ENCODE measurements at places on chromosomes 12 and 14.

DNA sequence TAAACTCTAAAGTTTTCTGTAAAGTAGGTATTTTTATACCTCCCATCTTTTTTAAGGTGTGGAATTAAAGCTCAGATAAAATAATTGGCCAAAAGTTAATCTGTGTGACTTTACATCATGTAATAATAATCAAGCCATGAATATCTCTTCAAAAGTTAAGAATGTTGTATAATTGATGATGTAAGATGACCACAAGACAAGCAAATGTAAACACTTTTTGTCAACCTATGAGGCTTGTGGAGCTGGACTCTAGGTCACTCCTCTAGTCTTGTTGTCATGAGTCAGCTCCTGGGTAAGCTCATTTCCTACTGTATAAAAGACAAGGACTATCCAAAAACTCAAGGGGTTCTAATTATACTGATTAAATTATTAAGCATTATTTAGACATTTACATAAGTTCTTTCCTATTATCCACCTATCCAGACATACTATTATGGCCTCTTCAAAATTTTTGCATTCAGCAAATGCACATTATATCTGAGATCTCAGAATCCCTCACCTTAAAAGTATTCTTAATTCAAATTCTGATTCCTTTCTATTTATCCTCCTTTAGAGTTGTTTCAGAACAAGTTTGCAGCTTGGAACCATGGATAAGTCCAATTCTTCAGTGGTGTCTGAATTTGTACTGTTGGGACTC lies at the start of gene OR4K5:
Gene OR4K5, plus strand, starts transcription at position 587 of the 637 bp plus-strand sequence. Its CDS starts 0 bp downstream, at position 587.
- DNase-seq: no peak

- DNase-seq: no peak
Measured at GRCh38 chr12:5548152-5548943, 116.4 kb downstream of the NTF3 start.

GRCh38 chr12:49952391-49953055 lies 2.0 kb downstream of the AQP2 start:
- no peak for DNase-seq

DNA sequence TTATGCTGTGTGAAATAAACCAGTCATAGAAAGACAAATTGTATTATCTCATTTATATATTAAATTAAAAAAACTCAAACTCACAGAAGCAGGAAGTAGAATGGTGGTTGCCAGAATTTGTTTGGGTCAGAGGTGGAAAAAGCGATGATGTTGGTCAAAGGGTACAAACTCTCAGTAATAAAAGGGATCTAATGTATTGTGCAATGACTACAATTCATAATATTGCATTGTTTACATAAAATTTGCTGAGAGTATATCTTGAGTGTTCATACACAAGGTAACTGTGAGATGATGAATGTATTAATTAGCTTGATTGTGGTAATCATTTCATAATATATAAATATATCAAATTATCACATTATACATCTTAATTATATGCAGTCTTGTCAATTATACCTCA lies 56.7 kb downstream of the FOXG1 start:
- no peak for DNase-seq

- DNase-seq: no peak
Measured at GRCh38 chr12:16324772-16325171, 22.7 kb upstream of the MGST1 start.

- no peak for DNase-seq
Measured at GRCh38 chr14:69658664-69659261, 47.4 kb downstream of the SUSD6 start.

GRCh38 chr12:118689793-118690192 lies 291.5 kb upstream of the SRRM4 start:
- DNase-seq: no peak

- DNase-seq: no peak
Measured at GRCh38 chr14:63091394-63091996, 46.2 kb upstream of the KCNH5 start.

DNA sequence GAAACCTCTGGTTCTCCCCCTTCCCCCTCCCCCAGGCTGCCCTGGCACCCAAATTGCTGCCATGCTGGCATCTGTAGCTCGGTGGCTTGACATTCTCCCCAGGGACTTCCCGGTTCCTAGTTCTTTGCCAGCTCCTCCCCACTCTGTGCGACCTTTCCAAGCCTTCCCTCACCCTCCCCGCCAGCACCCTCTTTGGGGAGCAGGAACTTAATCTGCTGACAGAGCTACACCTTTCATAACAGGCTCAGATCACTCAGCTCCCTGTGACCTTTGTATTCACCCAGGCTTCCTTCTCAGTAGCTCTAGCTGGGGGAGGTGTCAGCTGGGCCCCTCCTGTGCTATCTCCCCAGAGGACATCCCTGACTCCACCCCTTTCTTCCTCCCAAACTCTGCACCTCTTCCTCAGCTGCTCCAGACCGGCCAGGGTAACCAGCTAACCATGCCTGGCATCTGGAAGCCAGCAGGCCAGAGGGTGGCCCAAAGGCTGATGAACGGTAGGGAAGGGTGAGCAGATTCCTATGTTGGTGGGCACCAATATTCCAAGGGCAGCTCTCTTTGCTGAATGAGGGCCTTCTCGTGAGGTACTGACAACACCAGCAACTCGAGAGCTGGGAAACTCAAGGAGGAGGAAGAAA lies 1.8 kb upstream of the COX14 start:
- no peak for DNase-seq

GRCh38 chr12:66683073-66683472 lies 4.2 kb upstream of the GRIP1 start:
- no peak for DNase-seq

GRCh38 chr12:9634177-9634803 lies 26.6 kb upstream of the KLRB1 start:
- peak; percentile 58 for DNase-seq

DNA sequence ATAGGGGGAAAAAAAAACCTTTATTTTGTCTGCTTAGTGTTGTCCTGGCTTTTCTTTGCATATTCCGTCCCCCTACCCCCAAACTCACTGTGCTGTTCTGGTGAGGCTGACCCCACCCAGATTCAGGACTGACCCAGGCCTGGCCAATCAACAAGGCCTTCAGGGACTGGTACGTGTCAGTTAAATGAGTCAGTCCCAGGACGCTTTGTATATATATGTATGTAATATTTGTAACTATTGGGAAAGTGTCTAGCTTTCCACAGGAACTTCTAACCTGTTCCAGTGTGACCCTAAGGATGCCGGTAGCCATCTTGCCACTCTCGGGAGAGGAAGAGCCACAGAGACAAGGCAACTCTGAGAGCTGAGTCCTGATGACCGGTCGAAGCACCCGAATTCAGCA lies 107.4 kb downstream of the VCPKMT start:
- no peak for DNase-seq

DNA sequence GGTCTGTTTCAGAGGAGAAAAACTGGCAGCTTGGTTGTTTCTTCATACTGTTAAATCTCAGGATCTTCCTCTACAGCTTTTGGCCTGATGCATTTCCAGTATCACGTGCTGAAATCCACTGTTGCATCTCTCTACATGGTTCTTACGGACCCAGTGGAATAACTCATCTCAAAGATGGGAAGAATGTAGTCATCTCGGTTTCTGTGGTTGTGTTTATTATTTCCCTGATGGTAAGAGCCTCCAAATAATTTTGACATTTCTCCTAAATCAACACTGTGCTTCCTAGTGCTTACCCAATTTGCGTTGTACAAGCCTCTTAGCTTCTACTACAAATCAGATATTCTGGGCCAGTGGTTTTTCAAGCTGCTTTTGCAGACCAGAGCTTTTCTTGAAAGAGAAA lies 812.8 kb downstream of the C12orf50 start:
- no peak for DNase-seq

GRCh38 chr14:25067600-25067999 lies 17.7 kb upstream of the STXBP6 start:
- no peak for DNase-seq

- no peak for DNase-seq
Measured at GRCh38 chr12:76375939-76376338, 27.7 kb upstream of the BBS10 start.

GRCh38 chr12:42779186-42779859 lies 189.8 kb upstream of the PRICKLE1 start:
- no peak for DNase-seq

DNA sequence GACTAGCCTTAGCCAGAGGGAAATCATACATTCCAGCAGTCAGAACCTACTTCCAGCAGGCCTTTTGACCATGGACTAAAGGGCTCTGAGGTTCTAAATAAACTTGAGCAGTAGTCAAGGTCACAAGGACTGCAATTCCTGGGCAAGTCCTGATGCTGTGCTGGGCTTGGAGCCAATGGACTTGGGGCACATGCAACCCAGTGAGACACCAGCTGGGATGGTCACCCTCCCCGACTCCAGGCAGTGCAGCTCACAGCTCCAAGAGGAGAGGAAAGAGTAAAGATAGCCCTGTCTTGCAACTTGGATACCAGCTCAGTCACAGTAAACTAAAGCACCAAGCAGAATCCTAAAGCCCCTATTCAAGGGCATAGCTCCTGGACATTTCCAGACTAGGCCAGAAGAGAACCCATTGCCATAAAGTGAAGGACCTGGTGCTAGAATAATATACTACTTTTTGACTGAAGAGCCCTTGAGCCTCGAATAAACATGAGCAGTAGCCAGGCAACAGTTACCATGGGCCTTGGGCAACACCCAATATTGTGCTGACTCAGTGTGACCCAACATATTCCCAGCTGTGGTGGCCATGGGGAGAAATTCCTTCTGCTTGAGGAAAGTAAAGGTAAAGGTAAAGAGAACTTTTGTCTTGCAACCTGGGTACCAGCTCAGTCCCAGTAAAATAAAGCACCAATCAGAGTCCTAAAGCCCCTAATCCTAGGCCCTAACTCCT lies 226.2 kb upstream of the CLEC14A start:
- no peak for DNase-seq

DNA sequence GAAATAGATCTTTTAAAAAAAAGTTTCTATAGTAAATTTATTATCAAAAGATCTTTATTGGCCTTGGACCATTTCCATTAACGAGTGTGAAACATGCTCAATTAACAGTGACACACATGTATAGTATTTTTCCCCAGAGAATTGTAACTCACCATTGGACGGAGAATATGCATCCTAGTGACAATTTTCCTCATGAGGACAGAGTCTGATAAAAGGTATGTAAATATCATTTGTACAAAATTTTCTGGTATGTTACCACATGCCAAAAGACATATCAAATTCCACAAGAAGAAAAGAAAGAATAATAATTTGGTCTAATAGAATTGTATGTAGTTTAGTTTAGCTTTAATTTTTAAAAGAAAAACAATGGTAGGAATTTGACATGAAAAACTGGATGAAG lies 1096.0 kb upstream of the FLRT2 start:
- no peak for DNase-seq

DNA sequence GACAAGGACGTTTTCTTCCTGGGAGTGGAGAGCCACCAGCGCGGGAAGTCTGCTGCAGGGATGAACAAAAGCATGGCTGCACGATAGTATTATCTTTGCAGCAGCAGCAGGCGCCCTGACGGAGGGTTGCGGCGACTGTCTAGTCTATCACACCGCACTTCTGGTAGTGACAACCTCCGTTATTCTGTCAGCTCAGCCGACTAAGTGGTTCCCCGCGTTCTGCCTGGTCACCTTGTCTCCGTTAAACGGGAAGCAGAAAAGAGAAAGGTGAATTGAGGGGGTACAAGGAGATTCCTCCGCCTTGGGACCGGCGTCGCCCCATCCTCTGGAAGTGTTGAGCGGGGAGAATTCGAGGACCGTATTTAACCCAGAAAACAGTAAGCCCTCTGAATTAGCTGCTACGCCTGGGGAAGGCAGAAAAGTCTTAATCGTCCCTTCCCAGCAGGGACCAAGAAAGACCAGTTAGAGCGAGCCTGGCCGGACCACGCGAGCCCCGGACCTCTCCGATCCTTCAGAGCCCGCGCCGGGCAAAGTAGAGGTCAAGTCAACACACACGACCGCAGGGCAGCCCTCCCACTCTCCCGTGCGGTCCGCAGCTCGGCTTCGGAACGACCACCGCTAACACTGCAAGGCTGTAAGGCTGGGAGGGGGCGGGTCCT lies 536 bp upstream of the DAAM1 start:
- DNase-seq: peak; percentile 56

DNA sequence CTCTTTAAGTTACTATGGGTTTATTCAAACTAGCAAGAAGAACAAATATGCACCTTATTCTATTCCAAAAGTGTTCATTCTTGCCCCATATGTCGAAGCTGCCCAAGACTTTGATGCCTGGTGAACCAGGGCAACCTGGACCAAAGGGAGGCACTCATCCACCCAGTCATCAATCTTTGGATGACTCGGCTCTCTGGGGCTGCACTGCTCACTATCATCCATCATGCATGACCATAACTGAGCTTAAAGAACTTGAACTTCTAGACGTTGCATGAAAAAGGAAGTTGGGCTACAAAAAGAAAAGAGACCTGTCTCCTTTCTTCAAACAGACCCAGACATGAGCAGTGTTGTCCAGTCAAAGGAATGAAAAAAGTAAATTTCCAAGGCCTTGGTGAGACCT lies 1.2 kb downstream of the KRT4 start:
- DNase-seq: no peak

GRCh38 chr12:108310489-108310888 lies 28.6 kb downstream of the CMKLR1 start:
- no peak for DNase-seq

DNA sequence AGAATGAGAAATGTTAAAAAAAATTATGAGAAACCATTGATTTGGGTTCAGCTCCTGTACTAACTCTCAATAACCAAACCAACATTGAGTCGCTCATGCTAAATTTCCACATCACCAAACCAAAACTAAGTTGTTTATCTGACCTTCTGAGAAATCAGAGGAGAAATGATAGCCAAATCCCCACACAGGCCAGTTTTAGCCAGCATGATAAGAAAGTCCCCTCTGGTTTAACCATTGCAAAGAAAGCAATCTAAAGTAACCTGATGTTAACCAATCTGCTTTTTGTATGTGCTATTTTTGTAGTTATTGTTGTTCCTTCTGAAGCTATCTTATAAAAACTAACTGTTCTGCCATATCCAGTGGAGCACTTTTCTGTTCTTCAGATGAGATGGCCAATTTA lies 599.7 kb downstream of the SLC16A7 start:
- no peak for DNase-seq

DNA sequence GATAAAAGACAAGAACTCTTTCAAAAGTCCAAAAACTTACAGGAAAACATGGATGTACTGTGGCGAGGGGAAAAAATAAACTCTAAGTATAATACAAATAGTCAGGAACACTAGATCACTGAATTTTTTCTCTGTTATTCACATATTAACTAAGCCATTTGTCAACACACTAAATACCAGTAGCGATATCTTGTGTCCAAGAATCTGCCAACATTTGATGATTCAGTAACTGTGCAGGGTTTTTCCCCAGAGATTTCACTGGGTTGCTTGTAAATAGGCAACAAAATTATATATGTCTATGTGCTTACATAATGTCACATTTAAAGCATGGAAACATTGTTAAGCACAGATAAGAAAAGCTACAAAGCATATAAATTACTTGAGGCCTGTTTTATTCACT lies 205.9 kb downstream of the KIF21A start:
- no peak for DNase-seq

- DNase-seq: no peak
Measured at GRCh38 chr14:49755378-49755777, 12.6 kb upstream of the KLHDC2 start.

DNA sequence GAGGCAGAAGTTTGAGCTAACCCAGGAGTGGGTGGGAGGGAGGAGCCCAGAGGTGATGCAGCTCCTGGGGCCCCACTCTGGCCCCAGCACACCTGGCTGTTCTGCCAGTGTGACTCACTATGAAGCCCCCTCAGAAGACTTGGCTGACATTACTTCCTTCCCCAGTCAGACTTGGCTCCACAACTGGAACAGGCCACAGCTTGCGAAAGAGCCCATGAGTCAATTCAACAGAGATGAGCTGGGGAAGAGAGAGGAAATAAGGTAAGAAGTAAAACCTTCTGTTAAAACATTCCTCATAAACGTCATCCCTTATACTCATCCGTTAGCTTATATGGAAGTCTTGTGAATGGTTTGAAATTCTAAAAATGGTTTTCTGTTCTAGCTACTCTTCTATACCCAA lies 245.9 kb downstream of the ADAMTS20 start:
- no peak for DNase-seq

Data from SW 1271 (cell line).